Hepatocyte (in vitro differentiated cells): ENCODE measurements at places on chromosomes 4 and X.

DNA sequence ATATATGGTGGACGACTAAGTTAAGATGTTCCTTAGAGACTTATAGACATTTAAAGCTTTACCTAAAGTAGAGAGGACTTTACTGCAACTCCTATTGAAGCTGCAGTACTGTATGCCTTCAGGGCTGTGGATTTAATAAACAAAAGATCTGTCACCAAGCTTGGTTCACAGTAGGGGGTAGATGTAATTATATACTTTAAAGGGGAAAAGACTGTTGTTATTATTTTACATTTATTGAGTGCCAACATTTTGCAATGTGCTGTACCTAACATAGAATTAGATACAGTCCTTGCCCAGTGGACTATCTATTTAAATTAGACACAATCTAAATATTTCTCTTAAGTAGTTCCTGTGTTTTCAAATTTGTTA is 67.2 kb downstream of the SLIT2 start:
- no peak for DNase-seq

GRCh38 chrX:26670521-26670920 is 454.6 kb downstream of the MAGEB5 start:
- no peak for DNase-seq

GRCh38 chr4:116400480-116400879 is 684.9 kb downstream of the TRAM1L1 start:
- DNase-seq, result no peak

GRCh38 chrX:68647156-68647957 is at the start of gene STARD8:
Gene STARD8 (plus strand): TSS chrX:68647666. CDS start chrX:68647883, 217 bp downstream.
- DNase-seq, result peak; percentile 41

- no peak for DNase-seq
Observed at GRCh38 chr4:158586881-158587280, 65.2 kb downstream of the RXFP1 start.

GRCh38 chrX:114582698-114583395 is 1.0 kb upstream of the HTR2C start:
- no peak for DNase-seq

- DNase-seq, result no peak
Observed at GRCh38 chr4:147017081-147017480, 71.4 kb upstream of the TTC29 start.

- no peak for DNase-seq
Observed at GRCh38 chrX:55624403-55624802, 1.2 kb downstream of the FOXR2 start.

- DNase-seq, result no peak
Observed at GRCh38 chrX:30679369-30679768, 26.1 kb downstream of the GK start.
